ENCODE measurements at places on chromosomes 12 and 14.

GRCh38 chr14:79043194-79043889 is 873.2 kb downstream of the NRXN3 start:
- no peak for DNase-seq

DNA sequence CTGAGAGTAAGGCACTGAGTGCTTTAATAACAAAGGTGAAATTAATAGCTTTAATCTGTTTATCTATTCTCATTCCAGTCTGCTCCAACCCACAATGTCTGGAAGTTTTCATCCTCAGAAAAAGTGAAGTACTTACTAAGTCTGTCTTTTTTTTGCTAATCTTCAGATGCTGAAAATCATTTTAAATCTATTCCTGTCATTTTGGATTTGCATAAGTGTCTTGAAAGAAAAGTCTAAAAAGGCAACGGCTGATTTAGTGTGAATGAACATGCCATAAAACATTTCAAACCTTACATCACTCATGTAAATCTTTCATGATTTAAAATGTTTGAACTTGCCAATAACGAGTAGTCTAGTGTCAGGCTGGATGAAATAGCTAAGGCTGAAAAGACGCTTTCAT is 685.6 kb downstream of the RPS29 start:
- no peak for DNase-seq

- no peak for DNase-seq
These were observed 8.7 kb downstream of the CACNB3 start for GRCh38 chr12:48827026-48827425.

- DNase-seq = no peak
These were observed 417.5 kb upstream of the TBX3 start for GRCh38 chr12:115101520-115101919.

DNA sequence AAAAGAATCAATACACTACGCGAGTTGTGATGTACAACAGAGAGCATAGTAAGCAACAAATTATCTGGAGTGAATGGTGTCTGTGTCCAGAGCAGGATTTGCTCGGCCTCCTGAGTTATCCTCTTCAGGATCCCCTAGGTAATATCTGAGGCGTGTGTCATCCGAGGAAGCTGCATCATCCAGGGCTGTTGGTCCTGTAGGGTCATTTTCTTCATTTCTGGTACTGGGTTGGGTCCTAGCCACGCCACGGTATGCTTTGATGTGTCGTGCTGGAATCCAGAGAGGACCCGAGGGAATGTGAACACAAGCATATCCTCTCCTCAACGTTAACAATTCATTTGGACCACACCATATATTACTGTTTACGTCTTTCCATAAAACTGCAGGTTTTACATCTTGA is 19.0 kb upstream of the CLEC4E start:
- DNase-seq = no peak

DNA sequence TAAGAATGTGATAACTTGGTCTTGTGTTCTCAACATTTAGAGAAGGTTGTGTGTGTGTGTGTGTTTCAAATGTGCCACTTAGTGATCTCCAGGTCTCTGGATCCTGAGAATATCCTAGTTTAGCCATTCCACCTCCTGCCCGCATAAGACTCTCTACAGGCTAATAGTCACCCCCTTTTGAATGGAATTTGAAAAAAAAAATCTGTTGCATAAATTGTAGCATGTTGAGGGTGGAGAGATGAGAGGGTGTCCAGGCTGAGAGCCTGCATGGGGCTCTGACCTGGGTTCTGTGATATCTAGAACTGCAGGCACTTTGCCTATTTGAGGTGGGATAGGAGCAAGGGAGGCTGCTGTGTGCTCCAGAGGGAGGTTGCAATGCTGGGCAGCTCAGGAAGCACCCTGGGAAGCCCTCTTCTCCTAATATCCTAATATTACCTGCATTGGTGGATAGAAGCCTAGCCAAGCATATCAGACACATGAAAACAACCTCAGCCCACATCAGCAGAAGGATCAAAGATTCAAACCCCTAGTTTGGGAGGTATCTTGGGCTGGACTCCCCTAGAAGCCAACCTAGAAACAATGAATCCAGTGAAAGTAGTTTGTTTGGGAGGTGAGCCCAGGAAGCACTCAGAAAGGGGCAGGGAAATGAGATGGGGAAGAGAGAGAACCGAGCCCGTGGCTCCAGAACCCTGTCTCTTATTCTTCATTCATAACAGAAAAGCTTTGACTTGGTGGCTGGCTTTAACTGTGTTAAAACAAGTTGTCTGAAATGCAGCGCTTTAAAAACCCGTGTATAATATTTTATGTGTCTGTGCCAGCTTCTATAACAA is 35.6 kb upstream of the RBM19 start:
- no peak for DNase-seq

- DNase-seq = peak; percentile 37
These were observed 627 bp downstream of the TESC start for GRCh38 chr12:117098361-117099217.

GRCh38 chr12:90995010-90995409 is 9.8 kb downstream of the EPYC start:
- no peak for DNase-seq

DNA sequence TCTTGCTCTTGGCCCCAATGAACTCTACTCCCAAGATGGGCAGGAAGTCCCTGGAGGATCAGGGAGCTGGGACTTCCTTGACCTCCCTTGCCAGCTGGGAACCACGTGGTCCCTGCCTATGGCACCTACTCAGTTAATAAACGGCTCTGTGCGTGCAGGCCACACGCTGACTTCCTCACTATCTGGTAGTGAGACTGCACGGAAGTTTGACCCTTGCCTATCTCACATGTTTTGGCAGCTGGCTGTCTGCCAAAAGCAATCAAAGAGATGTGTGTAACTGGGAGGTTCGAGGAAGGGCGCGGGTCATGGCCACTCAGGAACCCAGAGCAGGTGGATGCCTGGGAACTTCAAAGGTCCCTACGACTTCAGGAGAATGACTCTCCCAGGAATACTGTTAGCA is 57.9 kb downstream of the RFLNA start:
- no peak for DNase-seq

- DNase-seq = no peak
These were observed 37.8 kb downstream of the RTN1 start for GRCh38 chr14:59832653-59833294.

- no peak for DNase-seq
These were observed 186.6 kb upstream of the BCL2L14 start for GRCh38 chr12:11884116-11884515.

DNA sequence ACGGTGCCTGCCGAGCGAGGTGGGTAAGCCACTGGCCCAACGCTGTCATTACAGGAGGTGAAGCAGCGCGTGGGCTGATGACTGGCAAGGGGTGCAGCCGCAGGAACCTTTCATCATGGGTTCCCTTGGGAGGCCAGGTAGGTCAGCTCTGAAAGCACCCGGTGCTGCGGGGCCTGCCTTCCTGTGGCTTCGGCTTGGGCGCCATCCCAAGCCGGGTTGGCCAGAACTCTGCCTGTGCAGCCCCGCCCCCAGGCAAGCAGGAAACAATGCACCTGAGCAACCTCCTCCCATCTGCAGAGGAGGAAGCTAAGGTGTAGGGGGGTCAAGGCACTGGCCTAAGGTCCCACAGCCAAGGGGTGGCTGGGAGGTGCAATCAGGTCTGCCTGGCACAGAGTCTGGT is 20.0 kb upstream of the HHIPL1 start:
- DNase-seq = no peak

DNA sequence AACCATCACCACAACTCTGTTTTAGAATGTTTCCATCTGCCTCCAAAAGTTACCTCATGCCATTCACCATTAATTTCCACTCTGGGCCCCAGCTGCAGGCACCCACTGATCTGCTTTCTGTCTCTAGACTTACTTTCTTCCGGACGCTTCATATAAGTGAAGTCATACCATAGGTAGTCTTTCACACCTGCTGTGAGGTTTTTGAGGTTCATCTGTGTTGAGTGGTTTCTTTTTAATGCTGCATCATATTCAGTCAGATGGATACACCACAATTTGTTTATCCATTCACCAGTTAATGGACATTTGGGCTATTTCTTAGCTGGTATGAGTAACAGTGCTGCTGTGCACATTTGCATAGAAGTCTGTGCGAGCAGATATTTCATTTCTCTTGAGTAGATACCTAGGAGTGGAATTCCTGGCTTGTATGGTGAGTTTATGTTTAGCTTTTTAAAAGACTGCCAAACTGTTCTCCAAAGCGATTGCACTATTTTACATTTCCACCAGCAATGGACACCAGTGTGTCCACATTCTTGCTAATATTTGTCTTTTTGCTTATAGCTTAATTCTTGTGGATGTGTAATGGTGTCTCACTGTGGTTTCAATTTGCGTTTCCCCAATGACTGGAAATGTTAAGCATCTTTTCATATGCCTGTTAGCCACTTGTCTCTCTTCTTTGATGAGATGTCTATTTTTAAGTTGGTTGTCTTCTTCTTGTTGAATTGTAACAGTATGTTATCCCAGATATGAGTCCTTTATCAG is 48.3 kb downstream of the ZFYVE21 start:
- no peak for DNase-seq

DNA sequence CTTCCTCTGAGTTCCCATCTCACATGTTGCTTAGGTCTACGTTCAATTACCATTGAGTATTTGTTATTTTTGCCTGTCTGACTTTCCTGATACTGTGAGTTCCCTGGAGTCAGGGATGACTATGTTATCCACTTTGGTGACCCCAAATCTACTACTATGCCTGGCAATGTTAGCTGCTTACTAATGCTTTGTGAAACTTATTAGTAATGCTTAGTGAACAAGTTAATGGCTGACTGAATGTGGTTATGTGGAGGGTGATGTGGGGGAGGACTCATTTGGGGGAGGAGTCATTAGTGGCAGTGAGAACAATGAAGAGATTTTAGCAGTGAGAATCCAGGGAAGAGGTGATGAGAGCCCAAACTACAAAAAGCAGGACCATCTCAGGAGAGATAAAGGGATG is 121.6 kb downstream of the KTN1 start:
- DNase-seq = no peak

GRCh38 chr14:51859131-51859530 is 1.3 kb upstream of the GNG2 start:
- DNase-seq = no peak

- DNase-seq = no peak
These were observed 333.9 kb downstream of the ZFP36L1 start for GRCh38 chr14:68458840-68459469.

DNA sequence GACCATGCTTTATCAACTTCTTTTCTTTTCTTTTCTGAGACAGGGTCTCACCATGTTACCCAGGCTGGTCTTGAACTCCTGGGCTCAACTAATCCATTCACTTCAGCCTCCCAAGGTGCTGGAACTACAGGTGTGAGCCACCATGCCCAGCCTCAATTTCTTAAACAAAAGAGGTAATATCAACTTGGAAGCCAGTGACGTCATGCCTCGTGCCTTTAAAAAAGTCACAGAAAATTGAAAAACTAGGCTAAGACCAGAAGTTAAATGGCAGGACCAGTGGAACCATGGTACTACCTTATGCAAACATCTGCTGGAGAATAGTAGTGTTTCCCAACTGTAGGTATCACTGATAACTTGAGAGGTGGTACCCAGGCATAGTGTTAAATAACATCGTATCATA is 103.3 kb downstream of the KSR2 start:
- DNase-seq = no peak

- DNase-seq = peak; percentile 26
These were observed 29.6 kb downstream of the SMUG1 start for GRCh38 chr12:54159140-54159539.

DNA sequence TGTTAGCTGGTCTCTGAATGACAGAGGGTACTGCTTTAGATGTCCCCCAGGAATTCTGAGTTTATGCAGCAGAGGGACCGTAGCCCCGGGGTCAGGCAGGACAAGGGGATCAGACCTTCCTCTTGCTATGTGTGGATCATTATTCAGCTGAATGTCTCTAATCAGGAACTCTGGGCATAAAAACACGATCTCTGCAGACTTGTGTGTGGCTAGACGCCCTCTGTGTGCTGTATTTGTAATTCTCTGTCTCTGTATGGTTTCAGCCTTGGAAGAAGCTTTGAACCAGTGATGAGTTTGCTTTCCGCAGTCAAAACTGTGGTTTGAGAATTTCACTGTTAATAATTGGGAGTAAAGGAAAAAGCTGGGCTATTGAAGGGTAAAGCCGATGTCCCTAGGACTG is 125.3 kb downstream of the ETV6 start:
- no peak for DNase-seq

DNA sequence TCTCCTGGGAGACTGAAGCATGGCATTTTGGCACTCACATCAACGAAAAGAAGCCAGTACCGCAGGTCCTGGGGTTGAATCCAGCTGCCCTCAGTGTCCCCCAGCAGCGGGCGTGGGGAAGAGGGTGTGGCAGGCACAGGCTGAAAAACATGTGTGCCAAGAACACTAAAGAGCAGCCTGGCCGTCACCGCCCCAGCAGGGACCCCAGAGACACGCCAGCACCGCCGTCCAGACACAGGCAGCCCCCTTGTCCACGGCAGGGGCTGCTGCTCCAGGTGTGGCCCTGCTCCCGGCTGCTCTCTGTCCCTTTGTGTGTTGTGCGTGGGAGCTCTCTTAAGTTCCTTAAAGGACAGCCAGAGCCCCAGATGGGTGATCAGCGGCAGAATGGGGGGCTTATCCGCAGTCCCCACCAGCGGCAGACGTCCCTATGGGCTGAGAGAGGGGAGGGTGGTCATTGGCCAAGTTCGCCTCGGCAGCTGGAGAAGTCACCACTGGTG is 556 bp downstream of the PHETA1 start:
- peak; percentile 10 for DNase-seq

GRCh38 chr14:93317875-93318807 is 14.7 kb downstream of the BTBD7 start:
- DNase-seq = no peak

DNA sequence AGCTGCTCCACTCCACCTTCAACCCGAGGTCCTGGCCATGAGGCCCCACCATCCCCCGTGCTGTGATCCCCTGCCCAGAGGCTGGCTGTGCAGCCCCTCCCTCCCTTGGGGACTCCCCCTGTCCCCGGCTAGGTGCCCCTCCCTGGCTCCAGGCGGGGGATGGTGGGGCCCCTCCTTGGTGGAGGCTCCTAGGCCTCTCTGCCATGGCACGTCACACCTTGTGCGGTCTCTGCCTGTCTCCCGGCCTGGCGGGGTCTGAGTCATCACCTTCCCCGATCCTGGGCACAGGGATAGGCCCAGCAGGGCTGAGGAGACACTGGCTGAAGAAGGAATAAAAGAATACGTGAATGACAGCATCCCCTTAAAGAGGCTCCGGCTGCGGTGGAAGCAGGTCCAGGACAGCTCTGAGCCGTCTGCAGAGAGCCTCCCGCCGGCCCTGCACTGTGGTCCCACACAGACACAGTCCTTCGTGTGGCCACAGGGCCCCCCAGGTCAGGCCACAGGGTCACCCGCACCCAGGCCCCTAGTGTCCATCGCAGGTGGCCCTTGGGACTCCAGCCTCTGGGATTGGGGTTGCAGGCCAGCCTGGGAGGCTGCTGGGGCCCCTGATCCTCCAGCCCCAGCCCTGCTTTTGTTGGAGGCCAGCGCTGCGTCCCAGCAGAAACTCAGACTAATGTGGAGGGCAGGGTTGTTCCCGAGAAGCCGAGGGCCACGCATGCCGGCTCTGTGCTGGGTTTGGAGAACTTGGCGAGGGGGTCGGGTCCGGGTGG is 43.6 kb downstream of the KIF26A start:
- DNase-seq = no peak

DNA sequence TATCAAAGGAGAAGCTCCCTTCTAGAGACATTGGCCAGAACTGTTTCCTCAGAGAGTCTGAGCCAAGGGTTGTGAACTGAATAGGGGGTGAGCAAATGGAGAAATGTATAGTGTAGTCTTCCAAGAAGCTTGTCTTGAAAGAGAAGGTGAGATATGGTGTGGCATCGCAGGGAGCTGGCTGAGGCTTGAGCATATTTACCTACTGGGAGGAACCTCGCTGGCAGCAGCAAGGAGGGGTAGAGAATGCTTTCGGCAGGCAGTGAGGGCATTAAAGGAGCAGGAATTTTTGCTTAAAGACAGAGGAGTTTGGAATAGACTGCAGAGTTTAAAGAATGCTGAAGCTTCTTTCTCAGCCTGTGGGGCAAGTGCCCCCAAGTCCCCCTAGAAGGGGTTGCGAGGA is 59.3 kb upstream of the PRMT8 start:
- no peak for DNase-seq

Measured in activated CD4-positive, alpha-beta T cell treated with anti-CD3 and anti-CD28 coated beads, Interleukin-2, amount 10 ng/mL, durations not matched to agents 7 days and 5 days (primary cell).